ENCODE measurements at places on chromosomes 1 and 21. TPM values are rescaled to one million over a fixed set of nuclear protein-coding genes. Genes with fewer than 3 reads are reported as not detected.

The HP1BP3 gene
- total RNA-seq: 302 TPM

The OXCT2 gene
- 0.77 TPM for total RNA-seq

The SPRR2F gene
- not detected for total RNA-seq

The CFAP141 gene
- total RNA-seq: not detected

The TLCD4 gene
- total RNA-seq: 0.89 TPM

The LCE3E gene
- not detected for total RNA-seq

The CLCA1 gene
- not detected for total RNA-seq

The RGS4 gene
- 0.84 TPM for total RNA-seq

The ZP4 gene
- not detected for total RNA-seq

DNA sequence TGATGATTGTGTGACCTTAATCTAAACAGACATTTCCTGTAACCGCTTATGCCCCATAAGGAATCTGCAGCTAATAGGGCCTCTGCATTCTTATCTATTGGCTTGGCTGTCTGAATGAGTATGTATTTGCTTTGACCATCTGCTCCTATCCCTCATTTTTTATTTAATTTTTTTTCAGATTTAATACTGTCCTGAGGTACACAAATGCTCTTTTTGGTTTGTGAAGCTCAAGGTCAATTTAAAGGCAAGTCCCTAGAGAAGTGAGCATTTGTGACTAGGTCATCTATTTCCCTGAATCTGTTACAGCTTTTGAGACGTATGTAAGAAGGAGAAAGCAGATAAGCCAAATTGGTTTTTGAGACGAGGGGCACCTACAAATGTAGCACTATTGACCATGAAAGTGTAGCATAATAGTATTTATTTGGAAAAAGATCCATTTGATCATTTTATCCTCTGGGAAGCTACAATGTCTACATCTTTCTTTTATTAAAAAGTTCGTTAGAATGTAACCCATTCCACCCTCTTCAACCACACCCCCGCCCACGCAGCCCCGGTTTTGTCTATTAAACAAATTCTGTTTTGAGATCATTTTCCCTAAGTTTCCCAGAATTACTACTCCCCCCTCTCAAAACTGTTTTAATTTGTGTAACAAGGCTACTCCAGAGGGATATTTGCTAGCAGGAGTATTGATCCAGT lies 69.2 kb upstream of the HSPA13 start:
- no peak overlapping the region for H3K4me3 ChIP-seq
- H3K27ac ChIP-seq: no peak overlapping the region
- DNase-seq: no peak
- H3K4me1 ChIP-seq: no peaks in the 10 kb centered on the region

GRCh38 chr1:32200226-32201010 lies at the start of gene CCDC28B:
TSS of gene CCDC28B (plus strand) at chr1:32200595. CDS start at chr1:32201936, 1,341 bp downstream.
- H3K4me3 ChIP-seq: peak within 1 kb of the TSS; percentile 92
- H3K4me1 ChIP-seq: peaks cover 47% of the 10 kb centered on the region

DNA sequence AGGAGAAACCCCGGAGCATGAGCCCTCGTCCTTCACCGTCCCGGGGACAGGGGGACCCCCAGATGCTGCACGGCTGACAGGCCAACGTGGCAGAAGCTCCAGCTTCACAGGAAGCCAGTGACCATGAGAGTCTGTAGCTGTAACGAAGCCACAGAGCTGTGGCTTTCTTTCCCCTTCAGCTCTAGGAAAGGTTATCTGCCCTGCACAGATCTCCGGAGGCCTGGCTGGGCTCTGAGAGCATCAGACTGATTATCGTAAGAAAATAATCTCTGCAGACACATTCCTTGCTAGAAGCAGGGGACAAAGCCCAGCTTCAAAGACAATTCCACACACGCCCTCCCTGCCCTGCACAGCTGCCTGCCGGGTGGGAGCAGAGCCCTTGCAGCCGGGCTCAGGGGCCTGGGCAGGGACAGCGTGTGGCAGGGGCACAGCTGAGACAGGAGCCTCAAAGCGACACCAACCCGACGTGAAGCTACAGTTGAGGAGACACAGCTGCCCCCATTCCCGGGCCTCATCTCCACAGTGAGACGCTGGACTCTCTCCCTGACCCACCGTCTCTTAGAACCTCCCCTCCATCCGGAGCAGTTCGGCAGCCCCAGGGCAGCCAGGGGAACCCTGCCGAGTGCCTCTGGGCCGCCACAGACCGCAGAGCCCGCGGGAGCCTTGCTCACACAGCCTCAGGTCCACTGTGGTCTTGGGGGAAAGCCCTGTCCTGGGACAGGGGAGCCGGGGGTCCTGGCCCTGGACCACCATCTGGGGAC lies 30.6 kb downstream of the POFUT2 start:
- H3K27me3 ChIP-seq: no peaks in the 10 kb centered on the region
- no peaks in the 10 kb centered on the region for H3K4me1 ChIP-seq
- H3K36me3 ChIP-seq: no peaks in the 10 kb centered on the region

GRCh38 chr1:15749399-15750291 lies 7.3 kb downstream of the TMEM82 start:
- H3K4me1 ChIP-seq: peaks cover 5% of the 10 kb centered on the region
- H3K36me3 ChIP-seq: no peaks in the 10 kb centered on the region
- H3K4me3 ChIP-seq: no peak overlapping the region
- H3K27me3 ChIP-seq: no peaks in the 10 kb centered on the region

DNA sequence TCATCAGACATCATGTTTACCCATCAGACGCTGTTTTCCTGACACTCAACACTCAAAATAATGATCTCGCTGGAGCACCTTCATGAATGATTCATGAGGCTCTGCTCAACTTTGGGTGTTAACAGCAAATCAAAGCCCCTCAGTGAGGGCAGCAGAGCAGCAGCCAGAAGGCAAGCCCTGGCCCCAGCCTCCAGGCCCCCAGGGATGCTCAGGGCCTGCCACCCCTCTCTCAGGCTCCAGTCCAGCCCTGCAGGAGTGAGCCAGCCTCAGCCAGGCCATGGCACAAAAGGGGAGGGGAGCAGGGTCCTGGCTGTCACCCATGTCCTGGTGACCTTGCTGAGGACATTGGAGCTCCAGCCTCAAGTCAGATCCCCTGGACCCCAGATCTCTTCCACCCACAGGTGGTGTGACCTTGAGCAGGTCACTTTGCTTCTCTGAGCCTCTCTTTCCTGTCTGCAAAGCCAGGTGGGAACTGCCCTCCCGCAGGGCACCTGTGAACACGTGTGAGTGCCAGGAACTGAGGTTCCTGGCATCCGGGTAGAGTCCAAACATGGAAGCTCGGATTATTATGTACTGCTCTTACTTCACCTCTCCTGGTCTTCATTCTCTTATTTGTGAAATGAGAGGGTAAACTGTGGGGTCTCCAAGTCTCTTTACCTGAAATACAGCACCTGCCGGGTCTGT lies 161.6 kb upstream of the VAMP3 start:
- H3K4me1 ChIP-seq: peaks cover 16% of the 10 kb centered on the region
- H3K27me3 ChIP-seq: no peaks in the 10 kb centered on the region
- H3K4me3 ChIP-seq: no peak overlapping the region
- H3K36me3 ChIP-seq: peaks cover 2% of the 10 kb centered on the region
- H3K27ac ChIP-seq: no peak overlapping the region
- no peak for DNase-seq

All from neural crest cell (in vitro differentiated cells).